Spleen (tissue), 13 donors: ENCODE measurements at places on chromosomes 13 and 19. TPM values are rescaled to one million over a fixed set of nuclear protein-coding genes. Genes with fewer than 3 reads are reported as not detected.
A peak's percentile ranks its signal among the peaks of the same experiment; 100 is the strongest.

The AP1M2 gene
- 0.09 TPM for polyA plus RNA-seq

The FAM187B gene
- polyA plus RNA-seq: not detected

The CRX gene
- not detected for polyA plus RNA-seq

- peak; percentile 86 for DNase-seq
Observed at GRCh38 chr13:74136084-74136658, 2.0 kb upstream of the KLF12 start.

The LGALS4 gene
- polyA plus RNA-seq: 2.9 TPM

The CEBPG gene
- polyA plus RNA-seq: 9.3 TPM

The MUC16 gene
- 0.02 TPM for polyA plus RNA-seq

- DNase-seq: no peak
Observed at GRCh38 chr13:48977973-48978372, 2.3 kb downstream of the FNDC3A start.

DNA sequence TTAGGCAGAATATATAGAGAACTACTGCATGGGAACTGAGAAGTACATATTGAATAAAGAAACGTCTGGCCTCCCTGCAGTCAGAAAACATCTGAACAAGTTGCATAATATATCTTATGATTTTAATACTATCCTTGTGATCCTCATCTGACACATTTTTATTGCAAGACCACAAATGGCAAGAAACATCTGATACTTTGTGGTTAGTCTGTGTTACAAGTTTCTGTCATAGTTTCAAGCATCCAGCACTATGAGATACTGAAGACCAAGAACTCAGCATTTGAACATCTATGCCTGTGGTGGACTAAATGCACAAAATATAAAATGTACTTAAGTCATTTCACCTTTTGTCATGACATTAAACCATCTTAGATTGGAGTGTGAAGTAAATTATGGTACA lies 1175.8 kb upstream of the MIR17HG start:
- DNase-seq: no peak

The GPC5 gene
- not detected for polyA plus RNA-seq

DNA sequence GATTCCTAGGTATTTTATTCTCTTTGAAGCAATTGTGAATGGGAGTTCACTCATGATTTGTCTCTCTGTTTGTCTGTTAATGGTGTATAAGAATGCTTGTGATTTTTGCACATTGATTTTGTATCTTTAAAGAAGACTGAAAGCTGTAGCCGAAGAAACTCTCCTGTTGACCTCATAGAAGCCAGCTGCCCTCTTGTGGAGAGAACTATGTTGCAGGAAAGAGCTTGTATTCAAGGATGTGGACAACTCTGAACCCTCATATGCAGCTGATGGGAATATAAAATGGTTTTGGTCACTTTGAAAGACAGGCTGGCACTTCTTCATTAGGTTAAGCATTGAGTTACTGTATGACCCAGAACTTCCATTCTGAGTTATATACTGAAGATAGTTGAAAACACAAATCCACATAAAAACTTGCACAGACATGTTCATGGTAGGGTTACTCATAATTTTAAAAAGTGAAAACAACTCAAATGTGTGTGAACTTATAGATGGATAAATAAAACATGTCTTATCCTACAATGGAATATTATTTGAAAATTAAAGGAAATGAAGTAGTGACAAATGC lies 65.8 kb upstream of the SLITRK6 start:
- DNase-seq: no peak

The SSC5D gene
- polyA plus RNA-seq: 0.61 TPM

DNA sequence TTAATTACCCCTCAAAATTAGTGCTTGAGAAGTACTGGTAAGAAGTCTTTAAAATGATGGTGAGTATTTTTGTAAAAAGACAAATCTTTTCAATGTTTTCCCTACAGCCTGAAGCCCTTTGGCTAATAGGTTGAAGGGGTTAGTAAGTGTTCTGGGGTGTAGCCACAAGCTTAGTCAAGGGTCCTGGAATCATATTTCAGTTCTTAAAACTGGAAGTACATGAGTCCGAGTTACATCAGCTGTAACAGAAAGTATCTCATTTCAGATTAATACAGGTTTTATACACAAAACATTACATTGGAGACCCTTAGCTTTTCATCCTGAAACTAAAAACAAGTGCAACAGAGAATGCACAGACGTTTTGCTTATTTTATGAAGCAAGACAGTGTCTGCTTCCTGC lies 52.7 kb upstream of the TEX29 start:
- no peak for DNase-seq

DNA sequence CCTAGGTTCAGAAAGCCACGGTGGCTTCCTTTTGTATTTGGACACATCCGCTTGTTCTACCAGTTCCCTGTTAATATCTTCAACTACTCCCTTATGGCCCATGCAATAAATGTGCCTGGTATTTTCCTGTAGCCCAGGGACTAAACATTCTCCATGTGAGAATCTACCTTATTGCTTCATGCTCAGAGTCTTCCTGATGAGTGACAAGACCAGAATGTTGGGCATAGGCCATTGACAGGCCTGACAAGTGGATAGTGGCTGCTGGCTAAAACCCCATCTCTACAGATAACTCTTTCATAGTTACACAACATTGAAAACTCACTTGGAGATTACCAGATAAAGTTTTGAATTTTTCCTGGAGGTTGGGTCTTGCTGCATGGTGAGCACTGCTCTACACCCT lies 449.9 kb downstream of the HS6ST3 start:
- DNase-seq: no peak

GRCh38 chr19:45489216-45489855 lies 7.5 kb downstream of the RTN2 start:
- no peak for DNase-seq

GRCh38 chr13:59691501-59692066 lies 472.1 kb downstream of the DIAPH3 start:
- no peak for DNase-seq

The SPACA4 gene
- not detected for polyA plus RNA-seq

GRCh38 chr13:52194184-52194868 lies 34.9 kb upstream of the NEK3 start:
- peak; percentile 94 for DNase-seq

DNA sequence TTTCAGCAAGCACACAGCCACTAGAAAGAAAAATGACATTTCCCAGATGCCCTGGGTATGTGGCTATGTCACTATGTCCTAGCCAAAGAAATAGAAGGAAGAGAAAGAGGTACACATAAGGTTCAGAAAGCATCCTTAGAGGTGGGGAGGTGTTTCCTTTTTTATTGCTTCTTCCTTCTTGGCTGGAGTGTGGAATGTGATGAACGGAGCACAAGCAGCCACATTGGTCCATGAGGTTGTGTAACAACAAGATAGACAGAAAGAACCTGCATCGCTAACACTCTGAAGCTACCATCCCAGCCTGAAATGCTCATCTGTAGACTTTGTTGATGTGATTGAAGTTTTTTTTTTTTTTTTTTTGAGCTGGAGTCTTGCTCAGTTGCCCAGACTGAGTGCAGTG lies 6.7 kb downstream of the SLC25A23 start:
- DNase-seq: no peak

- no peak for DNase-seq
Observed at GRCh38 chr13:49995625-49996101, 1.2 kb upstream of the TRIM13 start.

DNA sequence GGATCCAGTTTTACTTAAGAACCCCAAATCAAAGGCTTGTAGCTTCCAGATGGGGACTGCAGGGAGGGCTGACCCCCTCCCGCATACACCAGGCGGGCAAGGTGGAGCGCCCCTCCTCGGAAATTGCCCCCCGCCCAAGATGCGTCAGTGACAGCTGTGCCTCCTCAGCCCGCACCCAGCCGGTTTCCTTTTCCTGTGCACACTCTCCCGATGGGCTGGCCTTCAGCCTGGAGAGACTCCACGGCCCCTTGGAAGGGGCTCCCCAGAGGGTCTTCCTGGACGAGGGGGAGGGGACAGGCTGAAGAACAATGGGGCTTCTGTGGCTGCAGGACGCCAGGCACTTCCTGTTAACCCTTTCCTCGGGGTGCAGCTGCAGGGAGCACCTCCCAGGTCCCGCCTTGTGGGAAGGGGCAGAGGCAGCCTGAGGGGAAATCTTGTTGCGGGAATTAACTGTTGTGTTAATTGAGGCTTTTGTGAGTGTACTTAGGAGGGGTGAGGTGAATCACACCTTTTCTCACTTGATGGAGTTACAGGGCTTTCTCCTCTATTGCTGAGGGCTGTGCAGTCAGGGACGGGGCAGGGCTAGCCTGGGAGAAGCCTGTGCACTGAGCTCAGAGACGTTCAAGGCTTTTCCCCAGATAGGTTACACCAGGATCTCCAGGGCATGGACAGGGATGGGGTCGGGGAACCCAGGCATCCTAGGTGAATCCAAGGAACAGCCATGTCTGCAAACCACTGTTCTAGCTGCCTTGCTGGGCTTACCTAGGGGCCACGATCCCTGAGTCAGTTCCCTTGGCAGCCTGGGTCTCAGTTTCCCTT lies 14.3 kb downstream of the IER2 start:
- DNase-seq: peak; percentile 86

DNA sequence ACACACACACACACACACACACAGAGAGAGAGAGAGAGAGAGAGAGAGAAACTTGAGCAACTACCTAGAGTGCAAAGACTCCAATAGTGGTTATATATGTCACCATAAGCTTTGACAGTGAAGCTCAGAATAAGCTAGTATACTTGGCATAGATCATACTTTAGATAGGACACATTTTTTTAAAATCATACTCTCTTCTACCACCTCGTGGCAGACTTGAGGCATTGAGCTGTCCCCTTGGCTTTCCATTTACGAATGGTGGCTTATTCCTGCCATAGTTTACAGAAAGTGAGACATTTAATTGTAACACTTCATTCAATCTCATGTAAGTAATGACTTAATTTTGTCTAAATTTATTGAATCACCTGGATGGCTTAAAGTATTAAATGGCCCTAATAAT lies 108.2 kb downstream of the EDNRB start:
- DNase-seq: no peak

GRCh38 chr13:52399708-52400107 lies 6.3 kb downstream of the THSD1 start:
- no peak for DNase-seq

- no peak for DNase-seq
Observed at GRCh38 chr13:49308097-49308875, 60.6 kb downstream of the CDADC1 start.

DNA sequence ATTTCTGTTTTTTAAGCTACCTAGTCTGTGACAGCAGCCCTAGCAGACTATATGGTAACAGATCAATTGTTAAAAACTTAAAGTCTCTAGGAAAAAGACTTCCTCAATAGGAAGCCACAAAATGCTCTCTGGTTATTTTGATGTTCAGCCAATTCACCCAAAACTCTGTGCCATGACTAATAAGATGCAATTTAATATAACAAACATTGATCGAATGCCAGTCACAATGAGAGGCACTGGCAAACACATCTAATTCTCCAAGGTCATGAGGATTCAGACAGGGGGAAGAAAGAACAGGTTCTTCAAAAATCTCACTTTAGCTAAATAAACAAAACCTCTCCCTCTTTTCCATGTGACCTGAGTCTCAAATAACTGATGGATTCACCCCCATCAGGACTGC lies 107.5 kb downstream of the SUCLA2 start:
- no peak for DNase-seq

DNA sequence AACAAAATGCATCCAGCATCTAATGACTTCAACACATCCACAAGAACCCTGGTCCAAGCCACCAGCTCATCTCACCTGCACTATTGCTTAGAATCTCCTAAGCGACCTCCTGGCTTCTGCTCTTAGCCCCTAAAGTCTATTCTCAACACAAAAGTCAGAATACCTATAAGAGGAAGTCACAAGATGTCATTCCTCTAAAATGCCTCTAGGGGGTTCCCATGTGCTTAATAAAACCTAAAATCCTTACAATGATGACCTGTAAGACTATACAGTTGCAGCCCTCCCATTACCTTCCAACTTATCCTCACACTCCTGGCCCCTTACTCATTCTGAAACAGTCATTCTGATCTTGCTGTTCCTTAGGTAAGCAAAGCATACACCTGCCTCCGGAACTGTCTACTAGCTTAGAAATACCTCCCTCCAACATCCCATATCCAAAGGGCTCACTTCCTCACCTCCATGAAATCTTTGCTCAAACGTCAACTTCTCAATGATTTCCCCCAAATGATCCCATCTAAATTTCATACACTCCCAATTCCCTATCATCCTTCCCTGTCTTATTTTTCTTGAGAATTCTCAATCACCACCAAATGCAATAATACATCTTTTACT lies 10.0 kb downstream of the ATP7B start:
- no peak for DNase-seq

The FAM216B gene
- polyA plus RNA-seq: 0.04 TPM

GRCh38 chr13:39602277-39602613 lies 748 bp downstream of the LHFPL6 start:
- no peak for DNase-seq

DNA sequence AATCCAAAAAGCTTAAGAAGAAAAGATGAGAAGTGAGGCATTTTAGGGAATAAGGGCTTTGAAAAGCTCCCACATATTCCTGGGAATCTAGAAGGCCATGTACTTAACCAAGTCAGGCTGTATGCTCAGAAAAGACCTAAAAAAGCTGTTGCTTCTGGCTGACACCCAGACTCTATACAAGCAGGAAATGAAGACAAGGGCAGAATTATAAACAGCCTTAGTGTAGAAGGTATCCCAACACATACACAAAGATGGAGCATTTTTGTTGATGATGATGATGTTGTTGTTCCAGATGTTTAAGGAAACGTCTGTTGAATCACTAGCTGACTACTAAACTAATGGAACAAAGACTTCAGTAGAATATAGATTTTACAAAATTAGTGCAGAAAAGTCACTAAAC lies 26.1 kb upstream of the N4BP2L1 start:
- DNase-seq: no peak

DNA sequence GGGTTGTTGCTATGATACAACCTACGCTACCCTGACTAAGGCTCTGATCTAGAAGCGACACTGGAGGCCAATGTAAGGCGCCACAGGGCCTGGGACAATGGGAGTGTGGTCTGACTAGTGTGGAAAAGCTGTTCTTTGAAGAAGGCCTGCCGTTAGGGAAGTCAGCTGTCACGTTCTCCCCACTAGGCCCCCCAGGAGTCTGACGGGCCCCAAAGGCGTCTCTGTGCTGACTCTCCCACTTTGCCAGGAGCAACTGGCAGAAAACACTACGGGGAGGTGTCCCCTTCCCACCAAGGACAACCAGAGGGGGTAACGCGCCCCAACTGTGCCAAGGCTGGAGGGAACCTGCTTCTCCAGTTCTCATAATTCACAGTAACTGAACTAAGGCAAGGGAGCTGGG lies 25.3 kb upstream of the EIF3G start:
- no peak for DNase-seq

GRCh38 chr13:110798081-110798994 lies 84.8 kb downstream of the ING1 start:
- DNase-seq: no peak

- DNase-seq: no peak
Observed at GRCh38 chr13:28750187-28751045, 31.6 kb upstream of the SLC46A3 start.

The SLC25A15 gene
- 1.2 TPM for polyA plus RNA-seq

The GRK1 gene
- not detected for polyA plus RNA-seq

DNA sequence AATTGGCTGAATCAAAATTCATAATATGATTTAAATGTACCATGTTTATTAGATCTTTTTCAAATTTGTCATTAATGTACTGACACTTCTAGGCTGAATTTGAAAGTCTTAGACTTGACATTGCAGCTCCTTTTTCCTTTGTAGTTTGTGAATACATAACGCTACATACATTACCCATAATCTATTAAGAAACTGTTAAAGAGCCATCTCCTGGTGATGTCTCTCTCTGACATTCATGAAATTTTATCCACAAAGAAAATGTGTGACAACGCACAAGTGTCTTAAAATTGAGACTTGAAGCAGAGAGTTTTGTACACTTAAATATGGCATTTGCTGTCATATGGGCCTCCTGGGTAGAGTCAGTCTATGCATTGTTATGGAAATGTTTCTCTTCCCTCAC lies 320.2 kb upstream of the ARGLU1 start:
- no peak for DNase-seq

- no peak for DNase-seq
Observed at GRCh38 chr13:113809934-113810333, 50.9 kb downstream of the TMEM255B start.

The MBD3L2 gene
- polyA plus RNA-seq: not detected
